Hepatocyte (in vitro differentiated cells): ENCODE measurements at places on chromosomes 12 and 14. TPM values are rescaled to one million over a fixed set of nuclear protein-coding genes. Genes with fewer than 3 reads are reported as not detected.
A peak's percentile ranks its signal among the peaks of the same experiment; 100 is the strongest.

The ACSS3 gene
- 18.8 and 31.4 TPM in 2 replicates for total RNA-seq

The TAS2R13 gene
- 2.1 and 3.2 TPM in 2 replicates for total RNA-seq

The BATF gene
- 0.60 TPM in 1 of 2 replicates, not detected in the other for total RNA-seq

The SALL2 gene
- 9.6 and 11.8 TPM in 2 replicates for total RNA-seq

The FAM186B gene
- 0.17 and 0.52 TPM in 2 replicates for total RNA-seq

The AICDA gene
- total RNA-seq = 0.12 and 0.23 TPM in 2 replicates

The KCNJ8 gene
- total RNA-seq = 37.3 and 48.3 TPM in 2 replicates

The C1S gene
- total RNA-seq = 114 and 120 TPM in 2 replicates

The NYNRIN gene
- 41.7 and 56.5 TPM in 2 replicates for total RNA-seq

- H3K4me3 ChIP-seq = no peak overlapping the region
- H3K36me3 ChIP-seq = no peaks in the 10 kb centered on the region
- DNase-seq = no peak
- H3K4me1 ChIP-seq = no peaks in the 10 kb centered on the region
- no peaks in the 10 kb centered on the region for H3K27me3 ChIP-seq
Observed at GRCh38 chr12:97404093-97404492, 58.5 kb upstream of the RMST start.

GRCh38 chr14:89303456-89304435 lies 113.3 kb downstream of the FOXN3 start:
- H3K27me3 ChIP-seq = no peaks in the 10 kb centered on the region
- no peak overlapping the region for H3K4me3 ChIP-seq
- peak; percentile 80 for DNase-seq

- DNase-seq = no peak
- H3K4me3 ChIP-seq = no peak overlapping the region
- H3K27ac ChIP-seq = no peak overlapping the region
- H3K36me3 ChIP-seq = no peaks in the 10 kb centered on the region
- no peaks in the 10 kb centered on the region for H3K27me3 ChIP-seq
Observed at GRCh38 chr14:89826596-89826995, 127.9 kb downstream of the EFCAB11 start.

GRCh38 chr12:71162832-71163763 lies 5.3 kb upstream of the TSPAN8 start:
- DNase-seq = peak; percentile 42
- no peaks in the 10 kb centered on the region for H3K36me3 ChIP-seq
- H3K4me3 ChIP-seq = no peak overlapping the region
- peaks cover 42% of the 10 kb centered on the region for H3K4me1 ChIP-seq
- H3K27me3 ChIP-seq = no peaks in the 10 kb centered on the region
- peak overlapping the region; percentile 96 for H3K27ac ChIP-seq

DNA sequence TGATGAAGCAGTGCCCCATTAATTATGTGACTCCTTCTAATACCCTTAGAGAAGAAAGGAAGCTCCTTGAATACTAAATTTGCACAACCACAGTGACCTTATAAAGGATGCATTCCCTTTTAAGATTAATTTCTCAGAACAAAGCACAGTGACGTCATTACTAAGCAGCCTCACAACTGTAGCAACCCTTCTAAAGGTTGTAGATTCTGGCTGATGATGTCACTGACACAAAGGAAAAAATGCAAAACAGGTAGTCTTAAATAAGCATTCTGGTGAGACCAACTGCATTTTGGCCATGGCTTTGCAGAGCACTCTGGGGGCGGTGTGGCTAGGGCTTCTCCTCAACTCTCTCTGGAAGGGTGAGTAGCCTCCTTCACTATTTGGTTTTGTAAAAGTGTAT lies 38.4 kb upstream of the OR4E1 start:
- no peak overlapping the region for H3K27ac ChIP-seq
- H3K36me3 ChIP-seq = no peaks in the 10 kb centered on the region
- no peaks in the 10 kb centered on the region for H3K27me3 ChIP-seq
- no peak for DNase-seq
- H3K4me3 ChIP-seq = no peak overlapping the region

DNA sequence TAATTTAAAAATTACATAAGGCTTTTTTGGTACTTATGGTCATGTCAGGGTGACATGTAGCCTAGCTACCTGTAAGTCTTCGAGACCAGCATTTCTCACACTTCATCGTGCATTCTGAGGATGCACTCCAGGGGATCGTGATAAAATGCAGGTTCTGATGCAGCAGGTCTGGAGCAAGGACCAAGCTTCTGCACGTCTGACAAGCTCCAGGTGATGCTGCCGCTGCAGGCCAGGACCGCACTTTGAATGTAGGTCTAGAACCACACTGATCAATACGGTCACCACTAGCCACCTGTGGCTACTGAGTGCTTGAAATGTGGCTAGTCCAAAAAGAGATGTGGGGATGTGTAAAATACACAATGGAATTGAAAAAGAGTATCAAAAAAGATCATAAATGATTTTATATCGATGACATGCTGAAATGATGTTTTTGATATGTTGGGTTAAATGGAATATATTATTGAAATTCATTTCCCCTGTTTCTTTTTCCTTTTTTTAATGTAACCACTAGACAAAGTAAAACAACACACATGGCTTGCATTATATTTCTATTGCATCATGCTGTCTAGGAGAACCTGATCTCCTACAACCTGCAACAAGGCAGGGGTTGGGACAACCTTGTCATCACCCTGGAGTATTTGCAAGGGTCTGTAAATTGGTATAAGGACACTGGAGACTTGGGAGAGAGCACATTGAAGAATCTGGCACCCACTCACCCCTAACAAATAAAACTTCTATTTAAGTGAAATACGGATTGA lies 142.4 kb downstream of the DPF3 start:
- H3K4me1 ChIP-seq = no peaks in the 10 kb centered on the region
- H3K27ac ChIP-seq = no peak overlapping the region
- no peaks in the 10 kb centered on the region for H3K36me3 ChIP-seq
- no peaks in the 10 kb centered on the region for H3K27me3 ChIP-seq
- DNase-seq = no peak
- no peak overlapping the region for H3K4me3 ChIP-seq

- H3K27me3 ChIP-seq = no peaks in the 10 kb centered on the region
- no peaks in the 10 kb centered on the region for H3K4me1 ChIP-seq
- no peak overlapping the region for H3K27ac ChIP-seq
- no peak overlapping the region for H3K4me3 ChIP-seq
- H3K36me3 ChIP-seq = no peaks in the 10 kb centered on the region
- DNase-seq = no peak
Observed at GRCh38 chr14:24264298-24264697, 1.3 kb upstream of the TGM1 start.

DNA sequence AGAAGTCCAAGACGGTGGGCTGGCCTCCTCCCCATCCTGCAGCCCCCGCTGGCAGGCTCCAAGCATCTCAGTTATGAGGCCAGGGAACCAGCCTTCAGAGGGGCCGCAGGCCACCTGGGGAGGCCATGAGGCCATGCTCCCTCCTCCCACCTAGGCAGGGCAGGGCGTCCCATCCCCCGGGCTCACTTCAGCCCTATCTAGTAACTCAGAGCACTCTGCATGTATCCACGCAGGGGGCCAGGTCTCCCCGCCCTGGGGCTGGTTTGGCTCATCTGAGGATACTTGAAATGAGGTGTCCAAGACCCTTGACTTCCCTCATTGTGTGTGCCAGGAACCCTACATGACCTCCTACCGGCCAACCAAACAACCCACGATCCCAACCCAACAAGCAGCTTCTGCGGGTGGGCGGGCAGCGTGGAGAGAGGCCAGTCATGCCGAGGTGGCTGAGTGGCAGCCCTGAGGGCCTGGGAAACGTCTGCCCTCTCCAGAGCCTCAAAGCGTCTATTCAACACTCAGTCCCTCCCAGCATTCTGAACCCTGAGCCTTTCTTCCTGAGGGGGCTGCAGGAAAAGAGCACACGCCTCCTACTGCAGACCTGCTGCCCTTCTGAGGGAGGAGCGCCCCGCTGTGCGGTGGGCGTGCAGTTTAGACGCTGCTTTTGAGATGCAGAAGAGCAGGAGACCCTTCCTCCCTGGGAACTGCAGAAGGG lies 16.8 kb downstream of the ISCA2 start:
- no peaks in the 10 kb centered on the region for H3K27me3 ChIP-seq
- peaks cover 6% of the 10 kb centered on the region for H3K4me1 ChIP-seq
- H3K4me3 ChIP-seq = no peak overlapping the region
- H3K27ac ChIP-seq = no peak overlapping the region

- DNase-seq = no peak
- H3K27me3 ChIP-seq = no peaks in the 10 kb centered on the region
- H3K4me1 ChIP-seq = no peaks in the 10 kb centered on the region
- H3K27ac ChIP-seq = no peak overlapping the region
- H3K36me3 ChIP-seq = no peaks in the 10 kb centered on the region
Observed at GRCh38 chr12:94676031-94676641, 25.8 kb upstream of the TMCC3 start.

DNA sequence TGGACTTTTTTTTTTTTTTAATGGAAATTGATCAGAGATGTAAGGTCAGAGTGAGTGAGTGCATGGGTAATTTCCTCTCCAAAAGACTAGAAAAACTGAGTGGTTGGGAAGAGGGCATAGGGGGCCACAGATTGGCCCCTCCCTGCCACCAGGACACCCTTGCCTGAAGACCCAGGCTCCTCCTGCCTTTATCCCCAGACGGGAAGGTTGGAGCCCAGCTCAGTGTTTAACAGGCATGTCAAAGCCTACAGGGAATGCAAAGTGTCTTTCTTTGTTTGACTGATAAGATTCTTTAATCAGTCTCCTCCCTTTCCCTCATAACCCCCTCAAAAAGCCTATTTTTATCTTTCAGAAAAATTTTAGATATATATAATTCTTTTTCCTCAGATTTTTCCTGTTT lies 50.3 kb downstream of the IRAK3 start:
- peaks cover 4% of the 10 kb centered on the region for H3K4me1 ChIP-seq
- no peak overlapping the region for H3K4me3 ChIP-seq
- no peaks in the 10 kb centered on the region for H3K36me3 ChIP-seq

DNA sequence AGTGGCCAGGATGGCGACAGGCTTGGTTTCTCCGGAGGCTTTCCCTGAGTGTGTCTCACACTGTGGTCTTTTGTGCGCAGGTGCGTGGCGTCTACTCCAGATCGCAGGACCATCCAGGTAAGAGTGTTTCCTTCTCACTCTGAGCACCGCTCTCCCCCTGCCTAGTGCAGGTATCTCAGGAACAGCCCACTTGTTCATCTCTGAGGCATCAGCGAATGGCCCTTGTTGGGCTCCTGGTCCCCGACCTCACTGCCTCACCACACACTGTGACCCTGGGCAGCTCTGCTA lies 781 bp downstream of the ADGRD1 start:
- no peaks in the 10 kb centered on the region for H3K27me3 ChIP-seq
- peaks cover 34% of the 10 kb centered on the region for H3K4me1 ChIP-seq
- H3K27ac ChIP-seq = peak overlapping the region; percentile 20
- peak overlapping the region; percentile 27 for H3K4me3 ChIP-seq

GRCh38 chr12:101826766-101827368 lies 3.9 kb downstream of the GNPTAB start:
- peaks cover 6% of the 10 kb centered on the region for H3K4me1 ChIP-seq
- no peaks in the 10 kb centered on the region for H3K27me3 ChIP-seq
- no peak for DNase-seq
- H3K27ac ChIP-seq = no peak overlapping the region

GRCh38 chr14:76546426-76547221 lies 170.7 kb downstream of the ESRRB start:
- no peaks in the 10 kb centered on the region for H3K4me1 ChIP-seq

DNA sequence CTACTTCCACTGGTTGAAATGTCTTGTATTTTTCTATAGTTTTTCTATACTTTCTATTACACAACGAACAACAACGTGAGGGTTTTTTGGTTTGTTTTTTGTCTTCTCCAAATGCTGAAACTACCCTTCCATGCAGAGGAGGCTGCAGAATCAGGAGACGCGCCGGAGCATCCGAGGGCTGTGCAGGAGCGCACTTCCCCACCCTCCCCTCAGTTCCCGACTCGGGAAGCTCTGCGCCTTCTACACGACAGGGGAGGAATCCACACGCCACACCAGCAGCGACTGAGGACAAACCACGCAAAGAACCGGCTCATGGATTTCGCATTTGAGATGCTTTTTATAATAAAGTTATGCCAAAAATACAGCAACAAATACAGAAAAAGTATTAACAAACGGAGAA lies 30.9 kb downstream of the SLC15A4 start:
- H3K27me3 ChIP-seq = no peaks in the 10 kb centered on the region
- H3K4me1 ChIP-seq = no peaks in the 10 kb centered on the region
- no peak overlapping the region for H3K27ac ChIP-seq
- DNase-seq = no peak

- no peaks in the 10 kb centered on the region for H3K4me1 ChIP-seq
- H3K4me3 ChIP-seq = no peak overlapping the region
- DNase-seq = no peak
- H3K36me3 ChIP-seq = no peaks in the 10 kb centered on the region
Observed at GRCh38 chr12:115849262-115849943, 428.1 kb downstream of the MED13L start.
